ENCODE measurements at places on chromosomes 12 and 14.

- no peak for DNase-seq
These were observed 56.2 kb downstream of the CRADD start for GRCh38 chr12:93733358-93733757.

DNA sequence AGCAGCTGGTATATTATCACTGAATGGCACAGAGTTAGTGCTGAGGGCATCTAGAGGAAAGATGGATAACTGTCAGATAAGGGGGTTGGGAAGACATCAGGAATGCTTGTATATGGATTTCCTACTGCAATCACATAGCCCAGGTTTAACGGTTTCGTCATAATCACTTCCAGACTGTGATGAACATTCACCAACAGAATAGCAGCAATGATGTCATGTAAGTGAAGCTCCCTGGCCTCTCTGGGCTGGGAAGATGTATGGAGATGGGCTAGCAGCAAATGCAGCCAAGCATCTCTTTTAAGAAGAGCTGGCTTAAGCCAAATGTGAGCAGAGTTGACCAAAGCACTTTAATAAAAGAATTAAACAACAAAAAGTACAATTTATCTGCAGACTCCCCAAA, 714.6 kb downstream of the GALC start:
- no peak for DNase-seq

- no peak for DNase-seq
These were observed 39.4 kb downstream of the ADGRD1 start for GRCh38 chr12:130992979-130993538.

DNA sequence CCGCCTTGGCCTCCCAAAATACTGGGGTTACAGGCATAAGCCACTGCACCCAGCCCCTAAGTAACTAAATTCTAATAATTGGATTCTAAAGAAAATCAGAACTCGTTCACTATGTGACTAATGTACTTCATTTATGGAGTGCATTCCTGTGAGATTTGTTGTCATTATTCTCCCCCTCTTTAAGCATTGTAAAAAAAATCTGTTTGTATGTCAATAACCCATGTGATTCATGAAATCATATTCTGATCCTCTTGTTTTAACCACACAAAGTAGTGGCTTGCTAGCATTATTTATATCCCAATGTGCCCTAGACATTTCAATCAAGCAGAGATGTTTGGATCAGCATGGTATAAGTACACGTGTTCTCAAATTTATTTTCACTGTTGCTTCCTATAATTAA, 78.2 kb upstream of the OSBPL8 start:
- no peak for DNase-seq

DNA sequence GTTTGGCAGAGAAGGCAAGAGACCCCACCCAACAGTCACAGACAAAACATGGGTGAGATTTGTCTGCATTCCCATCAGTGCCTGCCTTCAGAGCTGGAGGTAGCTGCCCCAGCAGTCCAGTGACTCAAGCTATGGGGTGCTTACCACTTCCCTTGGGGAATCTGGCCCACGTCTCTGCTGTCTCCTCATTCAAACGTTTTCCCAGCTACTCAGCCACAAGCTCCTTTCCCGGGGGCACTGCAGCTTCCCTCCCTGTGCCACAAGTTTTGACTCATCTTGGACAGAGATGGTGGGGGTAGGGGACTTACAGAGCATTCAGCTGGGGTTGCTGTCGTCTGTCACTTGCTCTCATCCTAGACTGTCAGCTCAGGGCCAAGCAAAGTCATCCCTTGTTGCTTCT, 66.6 kb downstream of the FBXL14 start:
- no peak for DNase-seq

GRCh38 chr12:52037248-52037861, 13.9 kb upstream of the NR4A1 start:
- no peak for DNase-seq

- no peak for DNase-seq
These were observed 33.8 kb downstream of the ZFYVE21 start for GRCh38 chr14:103749452-103749851.

DNA sequence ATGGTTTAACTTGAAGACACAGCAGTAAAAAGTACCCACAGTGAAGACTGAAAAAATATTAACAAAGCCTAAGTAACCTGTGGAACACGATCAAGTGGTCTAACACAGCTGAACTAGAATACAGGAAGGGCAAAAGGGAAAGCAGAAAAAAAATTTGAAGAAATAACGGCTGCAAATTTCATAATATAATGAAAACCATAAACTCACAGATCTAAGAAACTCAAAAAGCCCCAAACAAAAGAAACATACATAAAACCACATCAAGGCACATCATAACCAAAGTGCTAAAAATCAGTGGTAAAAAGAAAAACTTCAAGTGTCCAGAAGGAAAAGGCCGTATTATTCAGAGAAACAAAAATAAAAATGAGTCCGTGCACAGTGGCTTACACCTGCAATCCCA, 30.9 kb downstream of the SPPL3 start:
- DNase-seq: no peak

DNA sequence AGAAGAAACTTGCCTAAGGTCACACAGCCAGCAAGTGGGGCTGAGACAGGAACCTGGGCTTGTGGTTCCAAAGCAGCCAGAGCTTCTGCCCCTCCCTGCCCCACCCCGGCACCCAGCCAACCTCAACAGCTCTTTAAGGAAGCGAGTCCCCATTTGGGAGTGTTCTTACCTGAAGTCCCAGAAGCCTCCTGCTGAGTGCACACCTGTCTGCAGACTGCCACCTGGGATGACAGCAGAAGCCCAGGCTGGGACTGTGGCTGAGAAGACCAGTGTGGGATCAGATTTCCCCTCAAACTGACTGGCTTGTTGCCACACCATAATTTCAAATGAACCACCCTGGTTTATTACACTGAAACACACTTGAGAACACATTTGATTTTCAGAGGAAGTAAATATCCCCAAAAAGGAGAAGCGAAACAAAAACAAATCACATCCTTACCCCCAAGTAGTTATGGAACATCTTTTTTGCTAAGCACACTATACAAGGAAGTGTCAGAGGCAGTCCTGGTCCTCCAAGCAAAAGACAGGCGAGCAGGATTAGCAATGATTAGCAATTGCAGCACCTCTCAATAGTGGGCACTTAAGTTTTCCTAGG, 6.3 kb upstream of the RIN3 start:
- DNase-seq: no peak

DNA sequence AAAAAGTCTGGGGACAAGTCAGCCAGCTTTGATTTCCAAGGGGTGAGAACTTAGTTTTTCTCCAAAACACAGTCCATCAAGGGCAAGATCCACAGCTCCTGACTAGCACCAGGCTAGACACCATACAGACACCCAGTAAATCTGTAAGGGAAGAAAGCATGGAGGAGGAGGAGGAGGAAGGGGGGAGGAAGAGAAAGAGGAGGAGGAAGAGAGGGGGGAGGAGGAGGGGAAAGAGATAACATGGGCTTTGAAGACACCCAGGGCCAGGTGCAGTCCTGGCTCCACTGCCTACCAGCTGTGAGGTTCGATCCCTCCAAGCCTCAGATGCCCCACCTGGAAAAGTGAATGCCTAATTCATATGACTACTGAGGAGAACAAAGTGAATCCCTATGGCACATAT, 18.3 kb downstream of the KDM2B start:
- no peak for DNase-seq

DNA sequence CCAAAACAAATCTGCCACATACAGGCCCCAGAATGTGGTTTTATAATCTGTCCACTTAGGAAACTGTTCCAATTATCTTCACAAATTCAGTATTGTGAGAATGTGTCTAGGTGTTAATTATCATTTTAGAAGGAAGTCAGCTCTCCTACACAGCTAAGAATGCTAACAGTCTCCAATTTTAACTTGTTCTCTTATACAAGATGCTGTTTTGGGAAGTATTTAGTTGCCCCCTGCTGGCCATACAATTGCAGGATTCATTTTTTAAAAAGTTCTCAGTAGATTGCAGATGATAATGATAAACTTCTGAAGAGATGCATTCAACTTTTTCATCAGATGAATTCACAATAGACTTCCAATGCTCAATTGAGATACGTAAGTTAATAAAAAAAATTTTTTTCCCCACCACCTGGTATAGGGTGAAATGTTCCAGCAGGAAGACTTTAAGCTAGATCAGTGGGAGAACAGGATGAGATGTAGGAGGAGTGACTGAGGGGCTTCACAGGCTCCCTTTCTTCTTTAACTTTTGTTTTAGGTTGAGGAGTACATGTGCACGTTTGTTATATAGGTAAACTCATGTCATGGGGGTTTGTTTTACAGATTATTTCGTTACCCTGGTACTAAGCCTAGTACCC, 27.3 kb upstream of the OSBPL8 start:
- peak; percentile 25 for DNase-seq

GRCh38 chr12:61821381-61821780, 438.8 kb upstream of the USP15 start:
- no peak for DNase-seq

- DNase-seq: peak; percentile 73
These were observed 76.1 kb downstream of the STON2 start for GRCh38 chr14:81324011-81324410.

- no peak for DNase-seq
These were observed 63.7 kb downstream of the DNAI7 start for GRCh38 chr12:25131270-25131669.

GRCh38 chr14:58131386-58131785, 20.6 kb downstream of the ARMH4 start:
- DNase-seq: no peak

DNA sequence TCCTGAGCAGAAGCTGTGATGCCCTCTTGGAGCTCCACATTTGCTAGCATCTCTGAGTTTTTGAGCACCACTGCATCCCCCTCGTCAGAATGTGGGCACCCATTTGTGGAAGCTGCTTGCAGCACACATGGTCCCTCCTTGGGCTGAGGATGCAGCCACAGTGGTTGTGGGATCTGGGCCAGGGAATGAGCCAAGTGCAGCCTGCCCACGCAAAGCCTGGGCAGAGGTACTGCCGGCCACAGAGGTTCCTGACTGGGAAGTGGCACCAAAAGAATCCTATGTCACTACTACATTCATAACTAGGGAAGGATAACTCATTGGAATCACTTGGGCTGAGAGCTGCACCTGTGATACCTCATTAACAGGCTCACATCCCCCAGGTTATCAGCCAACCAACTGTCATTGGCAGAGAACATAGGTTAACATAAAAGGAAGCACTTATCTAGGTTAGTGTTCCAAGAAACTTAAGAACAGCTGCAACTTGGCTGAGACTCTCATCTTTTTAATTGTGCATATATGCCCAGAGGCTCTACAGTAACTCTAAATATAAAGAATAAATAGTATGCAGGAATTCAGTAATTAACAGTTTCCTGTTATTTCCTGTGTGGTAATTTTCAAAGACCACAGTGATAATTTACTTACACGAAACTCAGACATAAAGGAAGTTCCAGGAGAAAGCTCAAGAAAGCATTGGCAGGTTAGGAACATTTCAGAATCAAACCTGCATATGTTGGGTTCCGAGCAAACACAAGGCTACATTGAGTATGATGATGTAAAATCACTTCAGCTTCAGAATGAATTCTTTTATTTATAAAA, 145.3 kb downstream of the BCAT1 start:
- DNase-seq: no peak

GRCh38 chr12:77031745-77032144, 33.6 kb downstream of the E2F7 start:
- DNase-seq: no peak

GRCh38 chr14:89466944-89467343, 49.9 kb upstream of the FOXN3 start:
- DNase-seq: no peak

DNA sequence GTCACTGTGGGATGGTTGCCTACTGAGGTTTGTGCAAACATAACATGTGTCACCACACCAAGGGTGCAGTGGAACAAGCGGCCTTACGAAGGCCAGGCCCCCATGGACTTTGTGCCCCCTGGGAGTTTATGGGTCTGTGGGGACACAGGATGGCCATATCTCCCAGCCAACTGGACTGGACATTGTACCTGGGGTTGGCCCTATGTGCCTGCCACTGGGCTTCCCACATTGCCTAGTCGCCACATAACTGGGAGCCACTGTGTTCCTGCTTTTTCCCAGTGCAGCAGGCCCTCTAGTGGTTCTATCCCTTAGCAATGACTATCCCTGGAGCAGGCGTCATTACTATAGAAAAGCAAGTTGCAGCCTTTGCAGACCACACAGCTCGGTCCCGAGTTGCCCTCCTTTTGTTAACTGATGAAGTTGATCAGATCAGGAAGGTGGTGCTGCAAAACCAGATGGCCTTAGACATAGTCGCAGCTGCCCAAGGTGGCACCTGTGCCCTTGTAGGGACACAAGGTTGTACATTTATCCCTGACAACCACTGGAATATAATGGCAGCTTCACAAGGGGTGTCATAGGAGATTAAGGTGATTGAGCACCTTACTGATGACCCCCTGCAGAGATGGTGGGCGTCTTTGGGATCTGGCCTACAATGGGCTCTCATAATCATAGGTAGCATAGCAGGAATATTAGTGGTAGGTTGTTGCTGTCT, 15.2 kb upstream of the RNASE12 start:
- no peak for DNase-seq

- no peak for DNase-seq
These were observed 29.2 kb downstream of the ERG28 start for GRCh38 chr14:75631453-75631831.

Data from NCI-H2227 treated with DMSO at 0.1 percent for 48 hours (cell line).